Aorta (tissue), 5 donors: ENCODE measurements at places on chromosomes 1 and 21.

DNA sequence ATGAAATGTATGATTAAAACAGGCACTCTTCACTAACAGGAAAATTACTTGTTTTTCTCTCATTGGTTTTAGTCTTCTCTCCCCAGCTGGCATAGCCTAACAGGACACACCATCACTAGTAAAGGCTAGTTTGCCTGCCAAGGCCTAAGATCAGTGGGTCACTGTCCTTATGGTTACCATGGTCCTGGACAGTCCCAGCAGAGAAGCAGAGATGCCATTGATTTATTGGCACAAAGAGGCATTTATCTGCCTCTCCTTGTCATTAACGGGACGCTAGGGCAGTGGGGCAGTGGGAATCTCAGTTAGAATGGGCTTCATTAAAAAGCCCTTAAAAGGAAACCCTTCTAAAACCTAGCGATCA, 13.9 kb downstream of the CD247 start:
- DNase-seq = no peak

GRCh38 chr1:117412472-117412871, 45.2 kb downstream of the MAN1A2 start:
- DNase-seq = no peak

DNA sequence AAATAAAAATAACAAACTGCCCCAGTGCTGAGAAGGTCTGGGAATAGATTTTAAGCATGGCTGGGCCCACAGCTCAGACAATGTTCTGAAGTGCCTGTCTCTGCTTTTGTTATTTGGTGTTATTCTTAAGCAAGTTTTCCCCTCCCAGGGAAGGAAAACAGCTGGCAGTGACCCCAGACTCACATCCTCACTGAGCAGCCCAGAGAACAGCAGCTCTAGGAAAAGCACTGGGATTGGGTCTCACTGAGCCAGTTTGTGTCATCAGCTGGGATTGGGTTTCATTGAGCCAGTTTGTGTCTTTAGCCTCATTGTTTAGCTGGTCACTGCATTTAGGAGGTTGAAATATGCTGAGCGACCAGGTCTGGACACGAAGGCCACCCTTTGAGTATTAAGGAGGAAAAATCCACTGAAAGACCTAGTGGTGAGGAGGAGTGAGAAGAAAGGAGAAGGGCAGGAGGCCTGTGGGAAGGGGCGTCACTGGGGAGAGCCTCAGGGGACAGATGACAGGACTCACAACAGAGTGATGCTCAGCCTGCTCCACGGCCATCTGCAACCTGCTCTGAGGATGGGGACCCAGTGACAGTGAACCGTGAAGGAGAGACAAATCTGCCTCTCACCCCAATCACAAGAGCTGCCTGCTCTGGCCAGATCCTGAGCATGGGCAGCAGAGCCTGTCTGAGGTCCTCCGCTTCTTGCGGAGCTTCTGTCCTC, 103.8 kb downstream of the TOMM20 start:
- no peak for DNase-seq

DNA sequence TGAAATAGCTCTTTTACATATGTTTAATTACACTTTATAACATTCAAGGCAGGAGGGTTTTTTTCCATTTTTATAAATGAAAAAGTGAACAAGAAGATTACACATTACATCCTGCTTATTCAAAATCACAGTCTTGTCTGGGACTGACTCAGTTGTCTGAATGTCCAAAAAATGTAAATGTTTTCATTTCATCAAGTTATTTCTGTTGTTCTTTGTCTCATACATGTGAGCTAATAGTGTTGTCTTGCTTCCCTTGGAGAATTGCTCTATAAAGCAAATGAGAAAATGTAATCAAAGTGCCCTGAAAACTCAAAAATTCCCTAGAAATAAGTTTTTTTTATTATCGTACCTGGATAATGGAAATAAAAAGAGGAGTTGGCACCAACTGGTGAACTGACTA, 242.9 kb downstream of the GRIK1 start:
- no peak for DNase-seq

GRCh38 chr1:242718967-242719366, 194.5 kb upstream of the PLD5 start:
- no peak for DNase-seq
